ENCODE measurements at places on chromosomes 6 and 20.

DNA sequence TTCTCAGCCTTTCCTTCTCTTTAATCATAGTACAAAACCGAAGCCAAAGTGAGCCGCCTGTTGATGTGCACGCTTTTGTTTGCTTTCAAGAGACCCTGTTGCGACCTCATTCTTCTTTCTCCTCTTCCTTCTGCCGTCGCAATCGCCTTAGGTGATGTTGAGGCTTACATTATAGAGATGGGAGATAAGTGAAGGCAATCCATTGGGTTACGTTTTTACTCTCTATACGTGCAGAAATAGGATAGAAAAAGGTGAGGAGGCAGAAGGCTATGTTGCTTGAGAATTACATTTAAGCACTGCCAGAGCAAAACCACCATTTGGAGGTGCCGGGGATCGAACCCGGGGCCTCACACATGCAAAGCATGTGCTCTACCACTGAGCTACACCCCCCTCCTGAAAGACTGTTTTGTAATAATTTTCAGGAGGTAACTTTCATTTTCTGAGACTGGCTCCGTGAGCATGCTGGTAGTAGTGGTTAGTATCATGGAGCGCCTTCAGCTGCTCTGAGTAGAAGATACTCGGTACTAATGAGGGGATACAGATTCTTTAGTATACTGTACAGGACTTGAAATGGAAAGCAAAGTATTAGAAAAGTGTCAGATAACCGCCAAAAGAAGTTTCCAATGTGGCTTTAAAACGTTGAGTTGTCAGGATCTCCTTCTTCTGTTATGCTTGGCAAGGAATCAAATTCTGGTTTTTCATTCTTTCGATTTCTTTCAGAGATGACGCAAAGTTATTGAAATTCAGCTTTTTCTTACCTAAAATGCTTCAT is 165.6 kb downstream of the TRIM27 start:
- no peak for DNase-seq

GRCh38 chr6:18410412-18410811 is 23.3 kb downstream of the RNF144B start:
- DNase-seq: no peak

DNA sequence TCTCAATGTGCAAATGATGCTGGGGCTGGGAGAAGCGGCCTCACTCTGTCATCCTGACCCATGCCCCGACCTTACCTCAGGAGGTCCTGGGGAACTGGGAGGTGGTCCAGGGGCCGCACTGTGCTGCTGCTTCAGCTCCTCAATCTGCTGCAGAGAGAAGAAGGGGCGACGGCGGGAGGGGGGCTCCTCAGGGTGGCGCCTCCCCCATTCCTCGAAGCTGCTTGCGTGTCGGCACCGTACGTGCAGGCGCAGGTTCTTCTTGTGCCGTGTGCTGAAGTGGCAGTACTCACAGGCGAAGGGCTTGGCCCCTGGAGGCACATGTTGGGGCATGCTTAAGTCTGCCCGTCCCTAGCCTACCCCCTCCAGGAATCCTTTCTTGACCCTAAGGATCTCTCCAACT is 12.9 kb downstream of the ZNF335 start:
- DNase-seq: no peak

DNA sequence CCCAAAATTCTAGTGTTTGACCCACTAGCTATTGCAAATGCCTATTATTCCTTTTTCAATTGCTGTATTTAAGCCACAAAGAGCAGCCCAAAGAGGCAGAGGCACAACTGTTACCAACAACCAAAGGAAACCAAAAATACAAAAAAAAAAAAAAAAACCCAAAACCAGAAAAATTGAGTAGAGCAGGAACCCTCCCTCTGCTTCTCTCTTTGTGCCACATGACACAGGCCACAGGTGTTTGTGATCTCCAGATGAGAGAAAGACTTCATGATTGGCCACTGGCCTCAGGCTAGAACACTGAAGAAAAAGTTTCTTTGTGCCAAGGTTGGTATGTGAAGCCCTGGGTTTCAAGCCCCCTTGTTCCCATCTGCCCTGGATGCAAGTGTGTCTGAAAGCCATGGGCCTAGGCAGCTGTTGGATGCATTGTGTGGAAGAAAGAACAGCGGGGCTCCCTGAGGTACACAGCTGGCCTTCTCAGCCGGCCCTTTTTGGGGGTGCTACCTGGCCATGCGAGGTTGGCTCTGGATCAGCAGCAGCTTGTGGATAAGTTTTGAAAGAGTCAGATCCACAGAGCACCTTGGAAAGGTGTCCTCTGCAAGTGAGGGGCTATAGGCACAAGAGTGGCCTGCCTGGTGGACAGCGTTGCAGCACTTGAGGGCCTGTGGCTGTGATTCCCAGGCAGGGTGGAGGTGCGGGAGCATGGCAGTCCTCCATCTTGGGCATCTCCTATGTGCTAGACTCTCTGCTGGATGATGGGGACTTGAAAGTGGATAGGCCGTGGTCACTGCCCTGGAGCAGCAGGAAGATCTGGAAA is 204.5 kb downstream of the ZDHHC14 start:
- DNase-seq: no peak

DNA sequence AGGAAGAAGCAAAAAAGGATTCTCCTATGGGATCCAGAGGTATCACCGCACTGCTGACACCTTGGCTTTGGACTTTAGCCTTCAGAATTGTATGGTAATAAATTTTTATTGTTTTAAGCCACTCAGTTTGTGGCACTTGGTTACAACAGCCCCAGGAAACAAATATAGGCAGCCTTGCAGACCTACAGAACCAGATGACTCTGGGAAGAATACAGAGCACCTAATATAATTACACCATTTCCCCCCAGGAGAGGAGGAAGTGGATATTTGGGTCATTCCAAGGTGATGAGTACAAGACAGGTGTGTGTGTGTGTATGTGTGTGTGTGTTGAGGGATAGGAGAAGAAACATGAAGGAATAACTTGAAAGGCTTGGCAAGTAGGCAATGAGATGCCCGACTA is 84.2 kb upstream of the ENPP5 start:
- DNase-seq: no peak

DNA sequence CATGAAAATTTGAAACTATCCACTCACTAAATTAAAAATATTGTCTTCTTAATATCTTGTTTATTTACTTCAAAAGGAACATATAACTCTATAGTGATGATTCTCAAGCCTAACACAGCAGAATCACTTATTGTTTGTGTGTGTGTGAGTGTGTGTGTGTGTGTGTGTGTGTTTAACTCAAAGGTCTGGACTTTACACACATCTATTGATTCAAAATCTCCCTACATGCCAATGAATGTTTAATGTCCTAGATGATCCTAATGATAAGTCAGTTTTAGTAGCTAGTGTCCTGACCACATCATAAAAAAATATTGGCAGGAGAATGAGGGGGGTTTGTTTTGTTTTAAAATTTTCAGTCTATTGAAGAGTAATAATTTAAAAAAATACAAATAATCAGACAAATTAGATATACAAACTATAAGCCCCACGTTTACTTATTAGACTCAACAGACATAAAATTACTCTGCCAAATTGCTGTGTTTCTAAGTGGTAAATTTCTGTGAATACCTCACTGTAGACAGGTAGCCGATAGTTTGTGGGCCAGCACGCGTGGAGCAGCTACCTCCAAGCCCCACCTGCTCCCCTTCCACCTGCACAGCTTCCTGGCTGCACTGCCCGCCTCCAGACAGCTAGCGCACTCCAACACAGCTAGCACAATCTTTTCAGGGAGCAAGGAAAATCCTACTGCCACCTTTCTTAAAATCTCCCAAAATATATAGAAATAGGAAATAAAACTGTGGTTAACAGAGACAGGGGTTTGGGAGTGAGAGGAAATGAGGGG is 349.6 kb downstream of the PKHD1 start:
- DNase-seq: no peak

GRCh38 chr6:143549221-143549948 is 37.9 kb upstream of the FUCA2 start:
- no peak for DNase-seq

DNA sequence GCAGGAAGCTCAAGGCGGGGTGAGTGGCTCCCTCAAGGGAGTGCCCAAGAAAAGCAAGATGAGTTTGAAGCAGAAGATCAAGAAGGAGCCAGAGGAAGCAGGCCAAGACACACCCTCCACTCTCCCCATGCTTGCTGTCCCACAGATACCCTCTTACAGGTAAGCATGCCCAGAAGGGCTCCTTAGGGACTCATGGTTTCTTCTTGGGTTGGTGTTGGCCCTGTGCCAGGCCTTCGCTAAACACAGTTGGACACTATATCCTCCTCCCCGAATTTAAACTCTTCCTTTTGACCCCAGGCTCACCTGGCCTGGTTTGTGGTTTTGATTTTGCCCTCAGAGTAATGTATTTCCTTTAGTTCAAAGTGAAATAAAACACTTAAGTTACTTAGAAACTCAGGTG is 5.1 kb downstream of the BRPF3 start:
- DNase-seq: no peak

GRCh38 chr6:32252331-32253009 is 28.6 kb upstream of the NOTCH4 start:
- DNase-seq: no peak

DNA sequence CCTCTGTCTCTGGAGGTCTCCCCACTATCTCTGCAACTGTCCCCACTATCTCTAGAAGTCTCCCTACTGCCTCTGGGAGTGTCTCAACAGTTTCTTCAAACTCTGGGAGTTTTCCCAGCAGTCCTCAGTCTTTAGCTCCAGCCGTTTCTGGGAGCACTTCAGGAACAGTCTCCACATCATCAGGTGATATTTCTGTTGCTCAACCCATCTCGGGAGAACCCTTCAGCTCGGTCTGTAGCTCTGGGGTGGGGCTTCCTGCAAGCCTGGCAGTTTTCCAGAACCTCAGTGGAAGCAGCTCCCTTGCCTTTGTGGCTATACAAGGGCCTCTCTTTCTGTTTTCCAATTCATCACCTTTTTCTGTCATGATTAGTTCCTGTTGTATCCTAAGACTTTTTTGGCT is 3.0 kb upstream of the SFTA2 start:
- DNase-seq: no peak

- no peak for DNase-seq
Observed at GRCh38 chr6:141048451-141048850, 1084.3 kb upstream of the GJE1 start.

DNA sequence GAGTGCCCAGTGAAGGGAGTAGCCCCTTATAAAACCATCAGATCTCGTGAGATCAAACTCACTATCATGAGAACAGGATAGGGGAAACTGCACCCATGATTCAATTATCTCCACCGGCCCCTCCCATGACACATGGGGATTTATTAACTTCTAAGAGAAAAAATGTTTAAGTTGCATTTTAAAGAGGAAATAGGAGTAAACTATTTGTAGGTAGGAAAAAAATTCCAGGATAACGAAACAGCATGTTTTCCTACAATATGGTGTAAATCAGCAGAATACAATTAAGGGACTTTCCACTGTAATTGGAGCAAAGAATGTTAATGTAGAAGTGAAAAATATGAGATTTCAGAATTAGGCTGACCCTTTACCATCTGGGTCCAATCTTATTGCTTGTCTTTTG is 63.9 kb downstream of the FBXO5 start:
- DNase-seq: no peak

- DNase-seq: no peak
Observed at GRCh38 chr6:16223362-16223761, 15.0 kb upstream of the GMPR start.

GRCh38 chr6:300494-301198 is 8.4 kb downstream of the DUSP22 start:
- no peak for DNase-seq

GRCh38 chr6:97136626-97137358 is 146.2 kb downstream of the MMS22L start:
- no peak for DNase-seq

DNA sequence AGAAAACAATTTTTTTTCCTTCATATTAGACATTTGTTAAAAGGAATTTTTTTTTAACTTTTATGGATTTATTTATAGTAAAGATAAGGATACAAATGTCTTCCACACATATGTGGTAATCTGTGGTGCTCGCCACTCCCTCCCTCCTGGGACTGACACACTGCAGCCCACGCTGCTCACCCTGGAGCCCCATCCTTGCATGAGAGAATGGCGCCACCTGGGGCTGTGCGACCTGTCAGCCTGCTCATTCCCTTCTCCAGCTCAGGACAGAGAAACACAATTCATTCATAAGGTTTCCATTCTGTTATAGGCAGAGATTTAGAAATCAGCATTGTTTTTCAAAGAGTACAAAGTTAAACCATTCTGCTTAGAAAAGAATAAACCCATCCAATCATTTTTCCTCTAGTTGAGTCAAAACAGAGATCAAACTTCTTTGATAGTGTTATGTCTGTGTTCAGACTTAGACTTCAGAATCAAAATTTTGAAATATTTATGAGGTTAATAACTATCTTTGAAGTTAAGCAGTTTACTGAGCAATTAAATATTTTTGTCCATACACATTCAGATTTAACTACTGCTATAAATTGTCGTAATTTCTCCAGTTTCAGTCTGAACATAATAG is 42.8 kb upstream of the DYNLRB1 start:
- DNase-seq: no peak

DNA sequence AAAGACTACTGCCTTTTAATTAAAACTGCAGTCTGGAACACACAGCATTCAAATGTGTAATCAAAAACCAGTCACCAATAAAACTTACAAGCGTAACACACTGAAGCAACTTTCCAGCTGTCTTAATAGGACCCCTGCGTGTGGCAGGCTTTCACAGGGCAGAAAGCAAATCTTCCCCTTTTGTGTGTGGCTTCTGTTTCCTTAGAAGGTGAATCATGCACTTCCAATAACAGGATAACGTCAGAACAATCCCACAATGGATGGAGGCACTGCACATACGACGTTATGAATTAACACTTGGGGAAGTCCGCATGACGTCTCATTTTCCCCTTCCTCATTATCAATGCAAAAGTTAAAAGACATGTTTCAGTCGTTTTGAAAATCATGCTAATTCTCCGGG is 44.8 kb downstream of the INSM1 start:
- no peak for DNase-seq

- DNase-seq: no peak
Observed at GRCh38 chr6:7542874-7543624, 1.6 kb downstream of the DSP start.

All from stimulated activated CD4-positive, alpha-beta T cell treated with anti-CD3 and anti-CD28 coated beads, Interleukin-12 subunit alpha, Interleukin-12 subunit beta, amount 100 ng/mL, for 24 hours (primary cell).